ENCODE measurements at places on chromosomes 7 and 10.

- no peak for DNase-seq
These were observed 148.5 kb downstream of the MAPK8 start for GRCh38 chr10:48455055-48455391.

GRCh38 chr7:75823198-75823910 is 9.7 kb upstream of the CCL24 start:
- DNase-seq: no peak

GRCh38 chr10:132500781-132501415 is 36.7 kb upstream of the INPP5A start:
- DNase-seq: no peak

- no peak for DNase-seq
These were observed 58.7 kb upstream of the PFKP start for GRCh38 chr10:3008518-3009195.

DNA sequence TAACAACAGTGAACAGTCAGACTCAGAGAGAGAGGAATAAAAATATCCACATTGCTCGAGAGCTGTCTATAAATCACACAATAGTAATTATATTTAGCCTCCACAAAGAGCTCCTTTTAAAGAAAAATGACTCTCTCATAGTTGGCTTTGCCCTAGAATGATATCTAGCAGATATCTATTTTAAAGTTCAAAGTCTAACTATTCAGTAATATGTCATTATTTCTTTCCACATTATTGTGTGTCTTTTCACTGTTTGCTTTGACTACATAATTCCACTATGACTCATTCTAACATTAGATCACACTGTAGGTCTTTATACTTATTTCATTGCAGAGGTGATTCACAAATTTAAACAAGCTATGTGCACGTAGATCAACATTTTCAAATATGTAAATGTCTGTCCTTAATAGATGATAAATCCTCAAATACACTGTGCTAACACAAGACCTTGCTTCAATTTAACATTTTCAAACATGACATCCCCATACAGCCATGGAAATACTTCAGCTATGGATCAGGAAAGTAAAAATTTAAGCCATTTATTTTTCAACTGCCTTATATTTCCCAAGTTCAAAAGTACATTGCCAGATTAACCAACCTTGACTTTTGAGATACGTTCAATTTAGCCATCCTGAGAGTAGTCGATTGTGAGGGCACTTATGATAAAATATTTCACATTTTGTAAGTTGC is 99.9 kb upstream of the AKR1E2 start:
- DNase-seq: peak; percentile 21

GRCh38 chr7:37545619-37546534 is 97.2 kb upstream of the ELMO1 start:
- no peak for DNase-seq

GRCh38 chr7:78420001-78420400 is 621.4 kb downstream of the PHTF2 start:
- peak; percentile 22 for DNase-seq

- DNase-seq: peak; percentile 61
These were observed 118.2 kb downstream of the CDK6 start for GRCh38 chr7:92717993-92718716.

DNA sequence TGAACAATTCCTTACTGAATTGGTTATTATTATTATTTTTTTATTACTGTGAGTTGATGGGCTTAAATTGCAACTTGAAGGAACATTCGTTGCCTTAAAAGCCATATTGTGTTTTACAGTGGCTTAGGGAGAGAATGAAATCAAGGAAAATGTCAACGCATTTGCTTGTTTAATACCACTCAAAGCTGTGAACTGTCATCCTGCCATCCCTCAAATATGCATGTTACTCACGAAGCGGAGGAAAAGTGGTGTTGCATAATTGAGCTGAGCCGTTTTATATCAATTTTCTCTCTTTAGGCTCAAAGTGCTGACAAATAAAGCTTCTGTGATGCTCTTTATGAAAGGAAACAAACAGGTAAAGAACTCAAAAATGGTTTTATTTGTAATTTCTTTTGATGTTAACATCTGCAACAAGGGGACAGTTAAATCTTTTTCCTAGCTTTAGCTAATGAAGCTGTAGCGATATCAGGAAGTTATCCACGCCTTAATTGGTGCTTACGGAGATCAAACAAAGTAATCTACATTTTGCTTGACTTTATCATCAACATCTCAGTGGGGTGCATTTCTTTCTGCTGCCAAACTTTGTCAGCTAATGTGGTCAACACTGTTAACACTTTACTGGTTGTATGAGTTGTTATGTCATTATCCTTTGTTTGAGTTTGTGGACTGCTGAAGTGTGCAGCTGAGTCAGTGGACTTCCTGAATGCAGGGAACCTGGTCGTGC is 33.1 kb downstream of the GLRX3 start:
- peak; percentile 70 for DNase-seq

DNA sequence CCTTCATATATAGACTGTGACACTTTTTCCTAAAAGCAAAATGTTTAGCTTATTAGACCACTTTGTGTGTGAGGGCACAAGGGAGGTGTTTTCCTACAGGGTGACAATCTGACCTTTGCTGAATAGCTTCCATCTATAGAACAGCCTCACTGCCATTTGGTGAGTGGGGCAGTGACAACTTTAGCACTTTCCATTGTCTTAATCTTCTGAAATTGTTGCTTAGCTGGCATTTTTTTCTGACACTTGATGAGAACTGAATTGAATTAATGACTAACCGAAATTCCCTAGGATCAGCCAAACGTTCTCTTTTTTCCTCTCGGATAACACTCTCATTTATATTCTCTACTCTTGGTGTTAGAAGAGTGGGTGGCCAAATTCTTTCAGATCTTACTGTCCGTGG is 30.2 kb downstream of the KDM7A start:
- no peak for DNase-seq

DNA sequence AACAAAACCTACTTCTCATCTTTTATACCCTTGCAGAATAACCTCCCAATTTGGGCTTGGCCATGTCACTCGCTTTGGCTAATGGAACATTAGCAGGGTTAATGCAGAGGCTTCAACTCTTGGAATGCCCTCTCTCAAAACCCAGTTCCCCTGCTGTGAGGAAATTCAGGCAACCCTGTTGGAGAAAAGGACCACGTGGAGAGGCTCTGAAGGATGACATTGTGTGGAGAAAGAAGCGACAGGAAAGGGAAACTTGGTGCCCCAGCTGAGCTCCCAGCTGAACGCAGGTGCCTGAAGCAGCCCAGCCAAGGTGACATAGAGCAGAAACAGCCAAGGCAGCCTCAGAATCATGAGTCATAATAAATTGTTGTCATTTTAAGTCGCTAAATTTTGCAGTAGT is 214.2 kb upstream of the GHITM start:
- DNase-seq: no peak

GRCh38 chr7:120860156-120860555 is 2.2 kb upstream of the TSPAN12 start:
- DNase-seq: no peak

GRCh38 chr10:110398419-110399105 is 93.8 kb upstream of the SMNDC1 start:
- DNase-seq: peak; percentile 37

- DNase-seq: no peak
These were observed 39.4 kb downstream of the VIPR2 start for GRCh38 chr7:159105066-159105780.

- no peak for DNase-seq
These were observed 16.3 kb downstream of the ELMO1 start for GRCh38 chr7:37432281-37432920.

GRCh38 chr10:83332690-83333089 is 806.6 kb upstream of the GHITM start:
- DNase-seq: no peak

- no peak for DNase-seq
These were observed 43.9 kb upstream of the SRGN start for GRCh38 chr10:69043931-69044531.

DNA sequence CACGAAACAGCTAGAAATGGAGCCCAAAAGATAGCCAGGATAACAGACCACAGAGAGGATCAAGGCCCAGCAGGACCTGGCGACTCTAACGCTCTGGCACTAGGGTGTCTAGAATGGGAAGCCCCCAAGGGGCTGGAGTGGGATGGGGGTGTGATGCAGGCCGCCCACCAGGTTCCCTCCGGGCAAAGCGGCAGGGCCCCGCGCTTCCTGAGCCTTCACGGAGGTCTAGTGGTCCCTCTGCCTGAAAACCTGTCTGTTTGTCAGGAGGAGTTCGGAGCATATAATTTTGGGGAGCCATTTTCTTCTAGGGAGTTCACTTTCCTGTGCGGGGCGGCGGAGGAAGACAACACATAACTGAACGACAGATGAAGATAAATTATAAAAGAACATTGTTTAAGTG is 48.2 kb upstream of the FXYD4 start:
- no peak for DNase-seq

DNA sequence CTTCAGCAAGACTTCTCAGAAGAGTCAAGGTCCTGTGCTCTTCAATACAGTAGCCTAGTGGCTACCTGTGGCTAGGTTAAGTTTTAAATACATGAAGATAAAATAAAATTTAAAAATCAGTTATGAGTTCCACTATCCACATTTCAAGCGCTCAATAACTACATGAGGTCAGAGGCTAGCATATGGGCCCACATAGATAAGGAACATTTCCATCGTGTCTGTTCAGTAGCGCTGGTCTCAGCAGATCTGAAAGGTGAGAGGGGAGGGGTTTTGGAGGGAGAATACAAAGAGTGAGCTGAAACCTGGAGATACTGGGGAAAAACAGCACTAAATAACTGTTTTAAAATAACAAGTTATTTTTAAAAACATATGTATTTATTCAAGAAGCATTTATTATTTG is 219.0 kb downstream of the TRIL start:
- no peak for DNase-seq

DNA sequence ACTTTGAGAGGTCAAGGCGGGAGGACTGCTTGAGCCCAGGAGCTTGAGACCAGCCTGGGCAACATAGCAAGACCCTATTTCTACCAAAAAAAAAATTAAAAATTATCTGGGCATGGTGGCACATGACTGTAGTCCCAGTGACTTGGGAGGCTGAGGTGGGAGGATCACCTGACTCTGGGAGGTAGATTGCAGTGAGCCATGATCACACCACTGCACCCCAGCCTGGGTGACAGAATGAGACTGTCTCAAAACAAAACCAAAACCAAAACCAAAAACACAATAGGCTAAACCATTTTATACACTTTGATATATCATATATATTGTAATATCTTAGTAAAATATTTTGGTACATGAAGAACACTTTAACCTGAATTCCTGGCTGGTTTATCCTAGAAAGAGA is 101.6 kb downstream of the RAPGEF5 start:
- no peak for DNase-seq

GRCh38 chr10:35432781-35433338 is 96.6 kb downstream of the CCNY start:
- no peak for DNase-seq

GRCh38 chr7:84092207-84092606 is 102.4 kb downstream of the SEMA3A start:
- DNase-seq: no peak

GRCh38 chr7:36286226-36286625 is 103.4 kb upstream of the ANLN start:
- DNase-seq: no peak

- DNase-seq: no peak
These were observed 66.3 kb downstream of the TACC2 start for GRCh38 chr10:122055252-122055651.

GRCh38 chr7:139340808-139341057 is 404 bp upstream of the FMC1 start:
- DNase-seq: peak; percentile 69

DNA sequence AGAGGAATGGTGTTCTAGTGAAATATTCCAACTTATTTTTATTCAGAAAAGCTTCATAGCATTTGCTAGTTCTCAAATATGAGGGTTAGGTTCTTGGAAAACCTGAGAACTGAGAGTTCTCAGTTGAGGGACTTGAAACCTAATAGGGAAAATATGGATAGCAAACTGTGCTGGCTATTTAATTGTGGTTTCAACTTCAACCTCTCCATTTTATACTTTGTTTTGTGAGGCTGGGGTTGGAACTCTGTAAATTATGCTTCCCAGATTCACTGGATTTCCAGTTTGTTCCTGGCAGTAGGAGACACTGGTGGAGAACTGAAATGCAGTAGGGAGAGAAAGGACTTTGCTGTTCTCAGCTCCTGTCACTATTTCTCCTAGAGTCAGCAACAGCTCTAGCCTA is 52.7 kb downstream of the CDK14 start:
- DNase-seq: no peak

DNA sequence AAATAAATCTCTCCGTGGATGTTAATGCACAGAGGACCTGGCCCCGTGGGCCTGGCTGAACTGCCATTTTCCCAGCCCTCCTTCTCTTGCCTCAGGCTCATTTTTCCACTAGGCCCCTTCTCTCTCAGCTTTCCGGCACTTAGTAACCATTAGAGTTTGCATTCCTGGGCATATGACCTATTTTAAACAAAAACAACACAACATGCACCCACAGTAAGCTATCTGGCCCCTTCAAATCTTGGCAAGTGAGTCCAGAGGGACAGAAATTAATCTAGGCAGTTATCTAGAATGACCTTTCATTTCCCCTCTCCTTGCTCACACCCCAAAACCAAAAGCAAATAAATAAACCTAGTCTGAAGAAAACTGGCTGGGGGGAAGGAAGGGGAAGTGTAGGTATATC is 11.7 kb downstream of the FBXW4 start:
- DNase-seq: no peak

DNA sequence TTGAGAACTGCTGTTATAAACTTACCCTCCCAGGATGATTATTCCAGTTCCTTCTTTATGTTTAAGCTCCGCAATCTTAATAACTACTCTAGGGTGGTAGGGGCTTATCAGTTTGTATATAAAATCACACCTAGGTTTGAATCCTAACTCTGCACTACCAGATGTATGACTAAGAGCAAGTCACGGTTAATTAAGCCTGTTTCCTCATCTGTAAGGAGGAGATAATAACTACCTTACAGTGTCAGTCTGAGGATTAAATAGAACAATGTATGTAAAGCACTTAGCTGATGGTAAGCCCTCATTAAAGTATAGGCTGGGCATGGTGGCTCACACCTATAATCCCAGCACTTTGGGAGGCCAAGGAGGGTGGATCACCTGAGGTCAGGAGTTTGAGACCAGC is 9.2 kb downstream of the DNA2 start:
- DNase-seq: no peak

- DNase-seq: no peak
These were observed 15.6 kb downstream of the MDFIC start for GRCh38 chr7:114937446-114937845.

GRCh38 chr10:96243296-96243695 is 28.1 kb downstream of the BLNK start:
- DNase-seq: no peak

DNA sequence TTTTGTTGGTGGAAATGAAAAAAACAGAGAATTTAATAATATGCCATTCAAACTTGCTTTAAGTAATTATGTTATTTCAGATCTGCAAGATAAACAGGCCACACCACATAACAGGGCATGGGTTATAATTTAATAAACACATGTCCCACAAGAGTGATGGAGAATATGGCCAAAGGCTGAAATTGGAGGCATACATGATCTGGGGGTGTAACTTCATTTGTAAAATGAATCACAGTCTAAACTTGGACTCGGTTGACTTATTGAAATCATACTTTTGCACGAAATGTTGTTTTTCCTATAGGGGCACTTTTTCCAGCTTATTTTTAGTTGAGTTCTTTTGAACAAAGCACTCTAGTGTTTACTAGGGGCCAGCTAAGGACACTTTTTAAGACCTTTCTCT is 151.6 kb downstream of the TMEM26 start:
- no peak for DNase-seq

GRCh38 chr7:36281945-36282717 is 107.5 kb upstream of the ANLN start:
- DNase-seq: no peak

GRCh38 chr7:147535701-147536111 is 1054.9 kb upstream of the C7orf33 start:
- no peak for DNase-seq
